Amniotic epithelial cell (primary cell): ENCODE measurements at places on chromosomes 16 and 17.

GRCh38 chr17:58415371-58416055, 1.8 kb downstream of the RNF43 start:
- DNase-seq, result no peak

DNA sequence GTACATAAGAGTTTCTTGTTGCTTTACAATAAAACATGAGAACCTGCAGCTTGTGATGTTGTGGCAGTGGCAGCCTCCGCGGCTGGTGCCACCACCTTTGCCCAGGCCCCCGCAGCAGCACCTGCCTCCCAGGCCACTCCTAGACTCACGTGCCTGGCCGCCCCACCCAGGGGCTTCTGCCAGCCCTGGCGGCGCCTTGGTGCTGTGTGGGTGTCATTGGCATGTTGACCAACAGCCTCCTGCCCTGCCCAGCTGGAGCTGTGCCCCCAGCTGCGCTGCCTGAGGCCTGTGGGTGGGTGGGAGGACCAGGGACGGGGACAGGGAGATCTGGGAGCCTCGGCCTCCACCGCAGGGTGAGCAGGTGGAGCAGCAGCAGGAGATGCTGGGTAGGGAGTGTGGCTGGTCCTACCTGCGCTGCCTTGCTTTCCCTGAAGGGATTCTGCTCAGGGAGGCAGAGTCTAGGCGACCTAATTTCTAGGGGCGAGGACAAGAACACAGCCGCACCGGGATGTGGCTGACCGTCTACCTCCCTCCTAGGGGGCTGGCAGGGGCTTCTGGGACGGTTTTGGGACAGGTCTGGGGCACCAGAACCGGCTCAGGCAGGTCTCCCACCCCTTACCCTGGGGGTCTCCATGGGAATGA, 428 bp upstream of the DNASE1L2 start:
- DNase-seq, result no peak

DNA sequence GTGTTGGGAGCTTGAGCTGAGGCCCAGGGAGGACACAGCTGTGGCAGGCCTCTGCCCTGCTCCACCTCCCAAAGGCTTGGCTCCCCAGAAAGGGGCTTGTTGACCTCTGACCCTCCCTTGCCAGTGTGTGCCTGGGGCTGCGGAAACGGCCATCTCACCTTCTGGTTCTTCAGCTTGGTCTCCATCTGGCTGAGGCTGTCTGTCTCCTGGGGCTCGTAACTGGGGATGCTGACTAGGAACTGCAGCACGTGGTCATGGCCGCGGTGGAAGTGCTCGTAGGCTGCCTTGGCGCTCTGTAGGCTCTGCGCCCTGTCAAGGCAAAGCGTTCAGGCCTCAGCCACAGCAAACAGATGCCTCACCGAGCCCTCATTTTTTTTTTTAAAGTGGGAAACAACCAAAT, 42.7 kb downstream of the UBN1 start:
- no peak for DNase-seq

- peak; percentile 90 for DNase-seq
These were observed 2.4 kb upstream of the ENPP7 start for GRCh38 chr17:79728169-79728907.

DNA sequence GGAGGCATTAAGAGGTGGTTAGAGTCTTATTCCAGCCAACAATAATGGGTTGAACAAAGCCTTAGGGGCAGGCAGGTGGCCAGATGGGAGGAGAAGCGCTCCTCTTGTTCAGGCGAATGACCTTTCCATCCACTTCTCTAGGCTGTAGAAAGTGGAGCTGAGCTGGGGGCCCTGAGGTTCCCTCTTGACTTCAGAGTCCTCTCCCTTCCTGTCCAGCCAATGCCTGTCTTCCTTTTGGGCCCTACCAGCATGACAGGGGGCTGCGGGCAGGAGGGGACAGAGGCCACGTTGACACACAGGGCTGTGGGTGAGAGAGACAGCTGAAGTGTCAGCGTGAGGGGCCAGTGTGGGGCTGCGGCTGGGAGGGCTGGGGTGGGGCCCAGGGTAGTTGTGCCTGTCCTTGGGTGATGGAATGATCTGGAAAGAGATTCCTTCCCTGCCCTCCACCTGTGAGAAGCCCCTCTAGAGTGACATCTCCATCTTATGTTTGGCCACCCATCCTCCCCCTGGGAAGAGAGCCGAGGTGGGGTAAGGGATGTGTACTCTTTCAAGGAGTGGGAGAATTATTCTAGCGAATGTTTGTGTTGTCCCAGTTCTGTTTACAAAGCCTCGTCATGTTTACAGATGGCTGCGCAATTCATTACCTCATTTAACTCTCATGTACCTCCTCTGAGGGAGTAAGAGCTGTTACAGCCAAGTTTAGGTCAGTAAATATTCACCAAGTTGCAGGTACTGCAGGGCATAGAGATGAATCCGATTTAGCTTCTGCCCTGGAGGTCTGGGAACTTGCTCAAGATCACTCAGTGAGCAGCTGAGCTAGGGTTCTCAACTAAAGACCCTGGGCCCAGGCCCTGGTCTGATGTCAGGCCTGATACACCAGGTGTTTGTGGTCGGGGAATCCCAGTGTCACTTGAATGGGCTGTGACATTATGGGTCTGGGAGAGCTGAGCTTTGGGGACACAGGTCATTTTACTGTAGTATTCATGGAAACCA, 3.3 kb downstream of the ERBB2 start:
- no peak for DNase-seq

GRCh38 chr17:40602445-40603443, 37.5 kb upstream of the CCR7 start:
- peak; percentile 27 for DNase-seq

DNA sequence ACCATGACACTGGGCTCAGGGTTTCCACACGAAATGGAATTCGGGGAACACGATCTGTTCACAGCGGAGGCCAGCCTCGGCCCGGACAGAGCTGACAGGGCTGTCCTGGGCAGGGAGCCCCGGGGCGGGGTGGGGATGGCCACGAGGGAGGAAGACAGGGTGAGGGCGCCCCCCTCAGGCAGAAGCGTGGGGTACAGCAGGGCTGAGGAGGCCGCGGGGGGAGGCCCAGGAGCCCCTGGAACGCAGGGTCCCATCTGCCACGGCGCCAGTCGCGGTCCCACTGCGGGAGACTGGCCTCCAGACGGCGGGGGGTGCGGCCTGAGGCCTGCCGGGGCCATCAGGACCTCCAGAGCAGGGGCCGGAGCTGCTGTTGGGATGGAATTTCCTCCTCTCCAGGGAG, 75.9 kb downstream of the LMF1 start:
- DNase-seq, result no peak

DNA sequence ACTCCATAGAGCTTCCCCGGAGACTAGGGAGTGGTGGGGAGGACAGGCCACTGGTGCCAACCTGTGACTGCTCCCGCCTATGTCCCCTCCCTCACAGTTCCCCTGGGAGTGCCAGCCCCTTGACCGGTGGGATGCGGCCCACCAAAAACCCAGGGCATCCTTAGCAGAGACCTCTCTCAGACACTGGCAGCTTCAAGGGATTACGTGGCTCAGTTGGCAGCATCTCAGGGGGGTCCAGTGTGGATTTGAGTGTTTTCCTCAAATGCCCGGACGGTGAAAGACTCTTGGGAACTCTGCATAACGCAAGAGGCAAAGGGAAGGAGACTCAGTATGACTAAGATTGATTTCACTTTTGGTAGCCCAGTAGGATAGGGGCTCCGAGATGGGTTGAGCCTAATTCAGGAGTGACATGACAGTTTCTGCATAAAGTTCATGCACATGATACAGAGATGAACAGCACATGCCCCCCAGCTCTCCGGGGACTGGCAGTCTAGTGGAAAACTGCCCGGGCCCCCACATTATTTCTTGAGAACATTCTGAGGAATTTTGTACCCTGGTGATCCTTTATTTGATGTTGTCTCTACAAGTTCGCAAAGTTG, 50.4 kb downstream of the TRARG1 start:
- no peak for DNase-seq
